ENCODE measurements at places on chromosomes 7 and 10. TPM values are rescaled to one million over a fixed set of nuclear protein-coding genes. Genes with fewer than 3 reads are reported as not detected.

Gene NUTM2A
- polyA plus RNA-seq = 3.6 TPM

DNA sequence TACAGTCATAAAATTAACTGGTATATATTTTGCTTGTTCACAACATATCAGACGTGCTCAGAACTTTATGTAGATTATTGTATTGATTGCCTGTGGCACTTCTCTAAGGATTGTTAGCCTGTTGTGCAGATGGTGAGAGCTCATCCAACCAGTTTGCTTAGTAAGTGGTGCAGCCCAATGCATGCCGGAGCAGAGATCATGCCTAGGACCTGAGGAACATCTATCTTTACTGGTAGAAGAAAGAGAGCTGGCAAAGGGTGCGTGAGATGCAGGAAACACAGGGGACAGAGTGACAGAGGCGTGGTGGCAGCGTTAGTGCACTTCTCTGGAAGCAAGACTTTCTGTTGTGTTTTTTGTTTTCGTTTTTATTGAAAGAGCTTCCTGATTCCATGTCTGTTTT is 35.9 kb downstream of the CCM2 start:
- DNase-seq = no peak

- no peak for DNase-seq
These were observed 49.1 kb upstream of the PFKP start for GRCh38 chr10:3018247-3018646.

Gene PRKG1
- polyA plus RNA-seq = 14.9 TPM

Gene LRRTM3
- polyA plus RNA-seq = 5.7 TPM

Gene CDNF
- 3.6 TPM for polyA plus RNA-seq

GRCh38 chr10:101902032-101902819 is 58.6 kb upstream of the KCNIP2 start:
- DNase-seq = no peak

Gene IDI2
- not detected for polyA plus RNA-seq

Gene SLC16A12
- polyA plus RNA-seq = 33.3 TPM

GRCh38 chr7:111657018-111657417 is 94.7 kb upstream of the IMMP2L start:
- no peak for DNase-seq

GRCh38 chr7:134502463-134503371 is 24.6 kb upstream of the AKR1B10 start:
- DNase-seq = no peak

- DNase-seq = peak; percentile 80
These were observed 91.7 kb downstream of the WDR11 start for GRCh38 chr10:120942806-120943413.

- DNase-seq = no peak
These were observed 18.6 kb upstream of the DNAJB6 start for GRCh38 chr7:157318015-157318706.

Gene ADAM12
- 26.4 TPM for polyA plus RNA-seq

Gene TM9SF3
- 221 TPM for polyA plus RNA-seq

- DNase-seq = no peak
These were observed 91.6 kb downstream of the MICALL2 start for GRCh38 chr7:1367501-1368183.
